Astrocyte of the spinal cord (primary cell): ENCODE measurements at places on chromosomes 5 and 9.

GRCh38 chr5:126009566-126009965, 413.6 kb upstream of the GRAMD2B start:
- no peak for DNase-seq

DNA sequence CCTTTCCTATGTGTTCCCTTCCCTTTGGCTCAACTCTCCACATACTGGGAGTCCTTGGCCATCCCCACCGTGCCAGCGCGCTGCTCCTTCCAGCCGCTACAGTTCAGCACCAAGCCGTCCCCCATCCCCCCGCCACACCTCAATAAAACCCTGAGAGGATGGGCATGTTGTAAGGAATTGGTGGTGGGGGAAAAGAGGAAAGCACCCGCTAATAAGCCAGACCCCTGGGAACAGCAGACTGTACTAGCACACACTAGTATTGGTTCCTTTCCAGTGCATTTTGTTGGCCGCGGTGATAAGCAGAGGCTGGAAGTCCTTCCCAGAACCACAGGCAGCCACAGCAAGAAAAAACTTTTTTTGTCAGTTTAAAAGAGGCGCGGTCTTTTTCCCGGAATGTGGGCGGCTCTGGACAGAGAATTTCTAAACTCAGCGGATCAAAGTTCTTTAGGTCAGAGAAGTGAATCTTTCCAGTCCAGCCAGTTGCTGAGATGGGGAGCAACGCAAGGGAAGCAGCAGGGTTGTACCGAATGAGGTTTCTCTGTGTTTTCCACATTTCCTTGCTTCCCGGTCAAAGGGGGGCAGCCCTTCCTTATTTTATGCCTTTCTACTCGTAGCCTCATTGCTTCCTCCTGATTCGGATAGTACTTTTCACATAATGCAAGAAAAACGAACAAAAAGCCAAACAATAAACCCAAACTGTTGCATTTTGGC, 2.1 kb downstream of the CHSY3 start:
- DNase-seq: peak; percentile 57

GRCh38 chr9:134623258-134624066, 18.1 kb upstream of the COL5A1 start:
- DNase-seq: no peak

GRCh38 chr5:14178671-14179211, 35.6 kb downstream of the TRIO start:
- peak; percentile 97 for DNase-seq

- DNase-seq: no peak
Observed at GRCh38 chr9:129201289-129201688, 23.2 kb upstream of the IER5L start.

GRCh38 chr5:34833090-34833489, 5.9 kb upstream of the TTC23L start:
- no peak for DNase-seq

DNA sequence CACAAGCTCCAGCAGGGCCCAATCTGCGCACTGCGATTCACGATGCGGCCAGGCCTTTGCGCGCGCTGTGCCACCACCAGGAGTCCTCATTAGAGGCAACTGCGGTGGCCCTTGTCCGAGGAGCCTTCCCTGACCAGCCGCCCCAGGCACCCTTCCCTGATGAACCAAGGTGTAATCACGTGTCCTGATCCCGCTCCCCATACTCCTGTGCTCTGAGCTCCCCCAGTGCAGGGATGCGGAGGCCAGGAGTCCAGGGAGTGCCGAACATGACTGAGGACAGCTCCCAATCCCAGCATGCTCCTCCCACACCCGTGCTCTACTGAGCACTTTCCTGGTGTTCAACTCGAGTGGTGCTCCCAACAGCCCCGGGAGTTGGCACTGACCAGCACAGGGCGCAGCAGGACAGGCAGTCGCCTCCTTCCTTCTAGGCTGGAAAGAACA, 134.8 kb downstream of the ZNF354C start:
- no peak for DNase-seq

DNA sequence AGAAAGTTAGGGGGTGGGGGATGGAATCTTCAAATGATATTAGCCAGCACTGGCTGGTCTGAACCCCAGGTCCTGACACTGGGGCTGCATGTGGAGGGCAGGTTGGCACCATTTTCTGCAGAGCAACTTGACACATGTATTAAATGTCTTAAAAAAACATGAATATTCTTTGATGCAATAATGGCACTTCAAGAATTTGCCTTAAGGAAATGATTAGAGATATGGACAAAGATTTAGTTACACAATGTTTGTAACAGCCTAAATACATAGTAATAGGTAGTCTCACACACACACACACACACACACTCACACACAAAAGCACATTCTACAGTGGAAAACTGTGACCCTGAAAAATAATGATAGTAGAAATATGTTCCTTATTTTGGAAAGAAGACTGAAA, 3.6 kb downstream of the SVEP1 start:
- DNase-seq: no peak

DNA sequence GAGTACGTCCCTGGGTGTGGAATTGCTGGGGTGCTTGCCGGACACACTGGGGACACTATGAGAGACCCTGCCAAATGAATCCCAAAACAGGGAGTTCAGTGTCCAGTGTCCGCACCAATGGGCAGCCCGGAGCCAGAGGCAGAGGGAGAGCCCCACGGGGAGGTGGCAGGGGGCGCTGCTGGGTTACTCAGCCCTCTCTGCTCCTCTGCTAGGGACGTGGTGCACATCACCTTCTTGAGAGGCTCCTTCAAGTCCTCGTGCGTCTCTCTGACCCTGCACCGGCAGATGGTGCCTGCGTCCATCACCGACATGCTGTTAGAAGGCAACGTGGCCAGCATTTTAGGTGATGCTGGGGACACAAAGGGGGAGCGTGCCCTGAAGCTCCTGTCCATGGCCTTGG, 20.8 kb downstream of the STKLD1 start:
- peak; percentile 3 for DNase-seq

- DNase-seq: no peak
Observed at GRCh38 chr9:127903557-127904475, 4.4 kb upstream of the ST6GALNAC6 start.

- no peak for DNase-seq
Observed at GRCh38 chr9:4861736-4862451, 69.2 kb downstream of the RCL1 start.

GRCh38 chr9:90818279-90818678, 16.7 kb downstream of the SYK start:
- no peak for DNase-seq

DNA sequence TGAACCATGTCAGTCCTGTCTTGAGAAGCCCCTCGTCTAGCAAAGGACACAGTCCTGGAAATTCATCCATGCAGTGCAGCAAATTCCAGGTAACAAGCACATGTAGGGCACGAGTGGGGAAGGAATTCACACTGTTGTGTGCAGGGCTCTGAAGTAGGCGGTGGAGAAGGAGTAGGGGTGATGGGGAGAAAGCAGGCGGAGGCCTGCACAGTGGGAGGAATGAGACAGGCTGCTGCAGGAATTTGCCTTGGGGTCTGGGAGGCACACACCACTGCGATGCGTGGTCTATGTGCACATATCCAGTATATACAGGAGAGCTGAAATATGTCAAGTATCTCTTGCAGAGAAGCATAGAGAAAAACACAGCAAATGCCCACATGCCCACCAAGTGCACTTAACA, 249.2 kb upstream of the IRX2 start:
- DNase-seq: no peak

GRCh38 chr5:72355706-72356299, 35.6 kb downstream of the PTCD2 start:
- peak; percentile 31 for DNase-seq

GRCh38 chr5:139246394-139246793, 47.1 kb upstream of the MATR3 start:
- no peak for DNase-seq

DNA sequence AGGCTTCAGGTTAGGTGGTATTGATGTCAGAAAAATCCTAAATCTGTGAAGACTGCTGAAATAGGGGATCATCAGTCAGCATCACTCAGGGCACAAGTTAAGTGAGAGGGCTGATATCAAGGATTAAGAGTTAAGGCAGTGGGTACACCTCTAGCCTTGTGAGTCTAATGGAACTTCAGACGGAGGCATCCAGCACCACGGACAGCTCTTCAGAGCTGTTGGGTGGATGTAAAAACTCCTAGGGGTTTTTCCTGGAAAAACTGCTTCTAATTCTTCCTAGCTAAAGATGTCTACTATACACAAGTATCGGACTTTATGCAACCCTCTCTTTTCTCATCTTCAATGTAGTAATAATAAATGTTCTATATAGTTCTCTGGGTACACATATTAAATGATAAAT, 165.9 kb downstream of the SH3GL2 start:
- DNase-seq: peak; percentile 23

GRCh38 chr9:123568691-123569688, 213.0 kb downstream of the CRB2 start:
- DNase-seq: peak; percentile 61

DNA sequence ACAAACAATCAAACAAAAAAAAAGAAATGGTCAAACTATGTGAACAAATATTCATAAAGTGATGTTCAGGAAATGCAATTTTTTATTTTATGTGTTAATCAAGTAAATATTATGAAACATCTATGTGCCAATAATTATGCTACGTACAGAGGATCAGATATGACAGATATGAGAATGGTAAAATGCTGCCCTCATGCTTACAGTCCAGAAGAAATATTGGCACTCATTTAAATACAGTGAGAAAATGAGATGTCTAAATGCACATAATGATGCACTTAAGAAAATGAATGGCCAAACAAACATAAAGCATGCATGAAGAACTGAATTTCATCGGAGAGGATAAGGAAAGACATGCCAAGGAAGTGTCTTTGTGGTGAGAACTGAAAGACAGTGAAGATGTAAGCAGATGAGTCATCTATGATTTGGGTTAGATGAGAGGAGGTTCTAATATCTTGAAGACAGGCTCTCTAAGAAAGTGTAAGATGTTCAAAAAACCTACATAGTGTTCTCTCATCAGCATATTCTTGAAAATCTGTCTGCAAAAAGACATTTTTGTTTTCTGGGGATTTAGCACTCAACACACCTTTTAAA, 1231.1 kb upstream of the ACO1 start:
- DNase-seq: no peak

- peak; percentile 91 for DNase-seq
Observed at GRCh38 chr5:130710596-130710995, 454.5 kb downstream of the HINT1 start.

- no peak for DNase-seq
Observed at GRCh38 chr9:109456811-109457210, 41.3 kb downstream of the PTPN3 start.

- no peak for DNase-seq
Observed at GRCh38 chr5:96340357-96340756, 92.7 kb downstream of the PCSK1 start.

GRCh38 chr5:78162253-78162862, 132.1 kb downstream of the AP3B1 start:
- peak; percentile 31 for DNase-seq

- DNase-seq: no peak
Observed at GRCh38 chr5:6087576-6087975, 290.8 kb downstream of the MED10 start.

DNA sequence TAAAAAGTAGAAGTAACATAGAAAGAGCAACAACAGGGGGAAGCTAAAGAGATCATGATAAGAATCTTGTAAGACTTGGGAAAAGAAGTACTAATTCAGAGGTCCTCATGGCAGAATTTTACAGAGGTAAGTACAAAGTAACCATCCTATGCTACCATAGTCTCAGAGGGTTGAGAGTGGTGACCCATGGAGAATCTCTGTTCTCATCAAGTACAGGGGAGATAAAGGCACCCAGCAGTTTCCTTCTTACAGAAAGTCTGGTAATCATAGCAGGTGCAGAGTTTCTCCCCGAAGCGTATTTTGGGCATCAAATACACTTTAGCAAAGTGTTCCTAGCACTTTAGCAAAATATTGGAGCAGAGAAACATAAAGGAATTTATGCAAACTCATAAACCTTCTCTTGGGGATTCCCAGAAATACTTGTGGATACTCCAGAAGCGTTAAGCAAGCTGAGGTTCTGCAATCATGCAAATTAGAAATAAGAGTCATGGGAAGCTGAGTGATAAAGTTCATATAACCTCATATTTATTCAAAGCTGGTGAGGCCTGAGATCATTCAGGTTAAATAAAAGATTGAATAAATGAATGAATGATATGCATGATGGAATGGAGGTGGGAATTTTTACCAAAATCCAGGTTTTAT, 101.0 kb upstream of the SMC2 start:
- DNase-seq: no peak

DNA sequence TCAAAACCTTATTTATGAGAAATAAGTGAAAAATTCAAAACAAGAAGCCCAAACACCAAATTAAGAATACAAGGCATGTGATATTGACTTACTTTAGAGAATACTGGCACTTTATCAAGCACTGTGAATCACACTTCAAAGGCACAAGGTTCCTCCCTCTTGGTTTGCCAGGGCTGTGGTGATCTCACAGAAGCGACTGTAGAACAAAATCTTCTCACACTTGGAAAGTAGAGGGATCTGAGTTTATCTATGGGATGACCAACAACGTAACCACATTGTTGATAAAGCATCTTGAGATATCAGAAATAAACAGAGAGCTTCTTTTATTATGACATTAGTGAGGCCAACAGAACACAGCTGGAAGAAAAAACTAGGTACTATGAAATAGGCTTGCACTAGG, 295.9 kb downstream of the NFIB start:
- peak; percentile 78 for DNase-seq

DNA sequence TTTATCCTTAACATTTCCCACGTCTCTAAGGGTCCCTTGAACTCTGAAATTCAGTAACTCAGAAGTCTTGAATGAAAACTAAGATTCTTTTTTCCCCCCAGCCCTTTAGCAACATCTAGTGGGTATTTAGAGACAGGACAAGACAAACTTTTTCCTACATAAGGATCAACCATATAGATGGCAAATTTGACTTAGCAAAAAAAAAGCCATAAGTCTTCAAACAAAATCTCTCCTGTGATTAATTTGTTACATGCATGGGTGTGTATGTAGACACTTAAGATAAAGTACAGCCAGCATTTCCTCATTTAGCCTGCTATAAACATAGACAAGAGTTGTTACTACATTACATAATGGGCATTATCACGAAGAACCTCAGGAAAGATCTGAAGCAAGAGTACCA, 29.1 kb upstream of the ANKRD31 start:
- DNase-seq: peak; percentile 44

DNA sequence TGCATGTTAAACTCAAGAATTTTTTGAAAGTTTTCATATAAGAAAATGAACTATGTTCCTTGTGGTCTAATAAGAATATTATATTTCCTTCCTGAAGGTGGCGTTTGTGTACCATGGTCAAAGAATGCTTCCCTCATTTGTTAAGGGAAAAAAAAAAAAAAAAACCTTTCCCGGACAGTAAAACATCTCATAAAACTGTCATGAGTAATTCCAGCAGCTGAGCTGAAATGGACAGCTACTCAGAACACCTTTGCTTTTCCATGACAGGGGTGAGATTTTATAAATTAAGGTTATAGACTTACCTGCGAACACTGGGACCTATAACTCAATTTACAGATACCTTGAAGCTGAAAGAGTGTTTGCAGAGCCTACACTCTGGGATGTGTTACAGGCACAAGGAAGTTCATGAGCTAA, 113.2 kb upstream of the RANBP3L start:
- peak; percentile 75 for DNase-seq
